Stimulated activated CD4-positive, alpha-beta T cell treated with anti-CD3 and anti-CD28 coated beads, Interleukin-1b, Interleukin-23, amount 100 ng/mL, for 1 hour (primary cell): ENCODE measurements at places on chromosomes 4 and X.

- DNase-seq = no peak
These were observed 6.8 kb upstream of the RRAGB start for GRCh38 chrX:55710701-55711100.

DNA sequence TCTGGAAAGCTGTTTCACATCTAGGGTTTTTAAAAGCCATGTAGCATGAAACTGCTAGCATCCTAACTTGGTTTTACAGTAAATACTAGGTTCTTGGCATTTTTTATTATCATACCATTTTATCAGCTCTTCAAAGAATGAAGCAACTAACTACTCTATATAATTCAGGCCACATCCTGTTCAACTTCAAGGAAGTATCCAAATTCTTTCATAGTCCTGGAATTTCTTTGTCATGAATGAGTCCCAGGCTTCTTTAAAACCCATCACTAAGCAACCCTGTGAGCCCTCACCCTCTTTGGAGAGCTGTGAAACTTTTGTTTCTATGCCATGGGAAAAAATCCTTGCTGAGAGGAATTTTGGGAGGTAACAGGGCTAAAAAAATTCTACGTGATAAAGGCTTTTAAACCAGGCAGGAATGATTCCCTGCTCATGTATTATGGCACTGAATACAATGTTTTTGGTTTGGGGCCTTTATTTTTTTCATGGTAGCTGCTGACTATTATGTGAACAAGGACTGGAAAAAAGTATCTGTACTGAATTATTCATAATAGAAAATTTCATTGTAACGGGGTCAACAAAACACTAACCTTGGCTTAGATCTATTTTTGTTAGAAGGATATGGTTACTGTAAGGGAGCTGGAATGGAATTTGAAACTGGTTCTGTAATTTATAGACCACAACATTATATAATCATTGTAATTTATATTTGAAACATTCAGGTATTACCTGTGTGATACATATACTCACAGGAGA lies 164.9 kb downstream of the DCTD start:
- DNase-seq = no peak

GRCh38 chrX:95762716-95763115 lies 921.9 kb upstream of the DIAPH2 start:
- no peak for DNase-seq

- DNase-seq = no peak
These were observed 56.8 kb upstream of the EMCN start for GRCh38 chr4:100574607-100575006.

DNA sequence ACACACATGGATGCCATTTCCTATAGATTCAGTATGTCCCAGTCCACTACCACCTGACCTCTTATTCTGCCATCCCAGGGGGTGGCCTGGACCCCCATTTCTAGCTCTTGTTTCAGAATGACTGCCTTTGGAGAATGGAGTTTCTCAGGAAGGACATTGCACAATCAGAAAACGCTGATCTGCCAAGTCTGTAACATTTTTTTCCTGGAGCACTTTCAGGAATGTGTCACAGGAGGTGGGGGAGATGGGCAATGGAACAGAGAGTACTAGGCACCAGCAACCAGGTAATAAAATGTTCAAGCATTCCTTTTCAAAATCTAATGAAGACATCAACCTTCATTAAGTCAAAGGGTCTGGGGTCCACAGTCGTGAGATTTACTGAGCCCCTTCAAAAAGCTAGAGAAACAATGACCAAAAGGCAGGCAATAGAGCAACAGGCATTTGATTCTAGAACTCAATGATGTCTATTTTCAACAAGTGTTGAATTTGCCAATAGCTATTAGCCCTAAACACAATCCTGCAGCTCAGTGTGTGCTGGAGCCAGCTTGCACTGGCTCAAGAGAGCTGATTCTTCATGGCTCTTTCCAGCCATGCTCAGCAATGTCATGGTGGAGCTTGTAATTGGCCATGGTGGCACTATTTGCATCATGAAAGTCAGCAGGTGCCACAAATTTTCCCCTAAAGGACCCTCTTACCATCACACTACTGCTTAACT lies 87.1 kb downstream of the KDR start:
- DNase-seq = no peak

DNA sequence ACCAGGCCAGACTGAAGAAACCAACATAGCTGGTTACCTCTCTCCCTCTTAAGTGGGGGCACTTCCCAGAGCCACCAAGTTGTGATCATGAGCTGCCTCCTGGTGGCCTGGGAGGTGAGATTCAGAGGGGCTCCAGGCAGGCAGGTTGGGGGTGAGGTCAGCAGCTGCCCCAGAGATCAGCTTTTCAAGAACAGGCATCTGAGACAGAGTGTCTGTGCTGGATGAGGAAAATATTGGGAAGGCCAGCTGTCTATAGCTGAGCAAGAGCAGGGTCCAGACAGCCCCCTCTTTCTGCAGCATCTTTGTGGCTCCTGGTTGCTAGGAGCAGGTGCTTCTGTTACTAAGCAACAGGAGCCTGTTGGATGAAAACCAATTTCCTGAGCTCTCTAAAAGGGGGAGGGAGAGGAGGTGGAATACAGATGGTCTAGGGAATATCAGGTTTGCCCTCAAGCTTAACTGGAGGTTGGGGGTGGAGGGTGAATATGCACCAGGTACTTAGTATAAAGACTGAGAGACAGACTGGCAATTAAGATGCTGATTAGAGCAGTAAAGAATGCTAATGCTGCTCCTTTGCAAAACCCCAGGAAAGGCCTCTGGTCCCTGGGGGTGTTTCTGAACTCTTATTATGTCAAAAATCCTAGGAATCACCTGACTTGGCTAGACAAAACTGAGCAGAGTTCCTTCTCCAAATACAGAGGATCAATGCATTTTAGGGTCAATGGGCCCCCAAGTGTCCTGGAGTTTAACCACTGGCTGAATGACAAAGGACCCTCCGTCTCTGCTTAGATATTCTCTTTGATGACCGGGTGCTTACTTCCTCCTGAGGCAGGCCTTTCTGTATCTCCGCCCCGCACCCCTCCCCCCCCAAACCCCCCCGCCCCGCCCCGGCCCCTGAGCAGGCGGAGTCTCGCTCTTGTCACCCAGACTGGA lies 21.4 kb downstream of the ZCCHC13 start:
- no peak for DNase-seq

- DNase-seq = no peak
These were observed 10.3 kb downstream of the SRPX2 start for GRCh38 chrX:100654261-100654660.

DNA sequence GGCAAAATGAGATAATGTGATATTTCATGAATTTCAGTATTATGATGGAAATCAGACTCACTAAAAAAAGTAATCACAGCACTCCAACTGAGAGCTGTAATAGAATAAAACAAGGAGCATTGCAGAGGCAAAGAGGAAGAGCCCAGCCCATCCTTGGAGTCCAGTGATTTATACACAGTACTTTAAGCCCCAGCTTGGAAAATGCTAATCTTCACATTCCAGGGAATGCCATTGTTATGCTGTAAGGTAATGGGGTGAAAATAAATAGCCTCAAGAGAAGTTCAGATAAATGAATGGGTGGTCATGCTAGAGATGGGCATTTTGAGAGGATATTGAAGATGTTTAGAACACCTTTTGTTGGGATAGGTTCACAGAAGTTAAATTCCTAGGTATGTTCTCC lies 190.3 kb upstream of the TAPT1 start:
- no peak for DNase-seq

DNA sequence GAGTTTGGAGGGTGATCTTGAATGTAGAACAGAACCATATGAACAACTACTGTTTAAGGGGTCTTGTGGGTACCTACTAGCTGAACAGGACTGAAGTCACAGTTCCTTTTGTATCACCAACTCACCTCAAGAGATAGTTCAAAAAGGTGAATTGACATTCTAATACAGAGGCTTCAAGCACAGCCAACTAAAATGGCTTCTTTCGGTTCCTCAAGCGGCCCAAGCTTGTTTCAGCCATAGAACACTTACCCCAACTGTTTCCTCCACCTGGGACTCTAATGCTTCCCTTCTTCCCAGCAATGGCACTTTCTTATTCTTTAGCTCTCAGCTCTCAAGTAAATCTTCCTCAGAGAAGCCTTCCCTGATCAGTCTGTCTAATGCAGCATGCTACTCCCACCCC lies 277.5 kb upstream of the GK2 start:
- DNase-seq = no peak

DNA sequence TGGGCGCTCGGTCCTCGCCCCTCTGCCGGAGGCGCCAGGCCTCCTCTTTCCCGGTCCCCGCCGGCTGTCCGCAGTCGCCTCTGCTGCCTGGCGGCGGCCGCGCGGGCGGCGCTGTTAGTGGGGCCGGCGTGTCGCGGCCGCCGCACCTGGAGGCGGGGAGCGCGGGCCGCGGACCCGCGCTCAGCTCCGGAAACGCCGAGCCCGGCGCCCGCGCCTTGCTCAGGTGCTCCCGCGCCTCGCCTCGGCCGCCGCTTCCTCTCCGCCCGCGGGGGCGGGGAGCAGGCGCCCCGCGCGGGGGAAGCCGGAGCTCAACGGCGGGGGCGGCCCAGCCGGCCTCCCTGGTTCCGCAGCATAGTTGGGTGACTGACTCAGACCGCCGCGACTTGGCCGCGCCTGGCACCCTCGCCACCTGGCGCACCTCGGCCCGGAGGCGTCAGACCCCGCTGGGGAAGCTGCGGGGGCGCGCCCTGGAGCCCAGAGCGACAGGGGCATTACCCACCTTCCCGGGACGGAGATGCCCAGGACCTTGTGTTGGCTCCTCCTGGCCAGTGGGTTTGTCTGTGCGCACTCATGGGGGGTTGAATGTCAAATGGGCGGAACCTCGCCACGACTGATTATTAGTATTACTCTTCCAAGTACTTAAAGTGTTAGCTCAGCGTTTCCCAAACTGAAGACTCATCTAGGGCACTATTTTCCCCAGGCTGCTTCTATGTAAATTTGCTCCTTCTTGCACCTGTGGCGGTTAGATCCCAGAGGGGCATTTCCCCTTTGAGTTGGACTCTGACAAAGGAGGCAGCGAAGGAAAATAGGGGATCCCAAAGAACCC lies at the start of gene ARAP2:
ARAP2 (minus strand) TSS at position 258 of the 826 bp plus-strand sequence. CDS start 15,028 bp downstream, outside the sequence.
- DNase-seq = peak; percentile 56

DNA sequence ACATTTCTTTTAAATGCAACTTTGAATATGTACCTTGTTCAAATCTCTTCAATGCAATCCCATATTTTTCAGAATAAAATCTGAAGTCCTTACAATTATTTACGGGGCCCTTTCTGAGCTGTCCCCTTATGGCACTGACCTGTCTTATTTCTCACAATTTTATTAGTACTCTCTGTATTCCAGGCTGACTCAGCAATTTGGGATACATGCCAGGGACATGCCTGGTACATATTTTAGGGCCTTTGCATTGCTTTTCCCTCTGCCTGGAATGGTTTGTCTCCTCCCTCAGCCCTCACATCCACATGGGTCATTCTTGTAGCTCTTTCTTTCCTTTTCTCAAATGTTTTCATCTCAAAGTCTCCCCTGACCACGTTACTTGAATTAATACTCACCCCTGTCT lies 172.2 kb upstream of the TECRL start:
- no peak for DNase-seq

GRCh38 chrX:33207056-33207455 lies 4.3 kb downstream of the DMD start:
- DNase-seq = no peak

DNA sequence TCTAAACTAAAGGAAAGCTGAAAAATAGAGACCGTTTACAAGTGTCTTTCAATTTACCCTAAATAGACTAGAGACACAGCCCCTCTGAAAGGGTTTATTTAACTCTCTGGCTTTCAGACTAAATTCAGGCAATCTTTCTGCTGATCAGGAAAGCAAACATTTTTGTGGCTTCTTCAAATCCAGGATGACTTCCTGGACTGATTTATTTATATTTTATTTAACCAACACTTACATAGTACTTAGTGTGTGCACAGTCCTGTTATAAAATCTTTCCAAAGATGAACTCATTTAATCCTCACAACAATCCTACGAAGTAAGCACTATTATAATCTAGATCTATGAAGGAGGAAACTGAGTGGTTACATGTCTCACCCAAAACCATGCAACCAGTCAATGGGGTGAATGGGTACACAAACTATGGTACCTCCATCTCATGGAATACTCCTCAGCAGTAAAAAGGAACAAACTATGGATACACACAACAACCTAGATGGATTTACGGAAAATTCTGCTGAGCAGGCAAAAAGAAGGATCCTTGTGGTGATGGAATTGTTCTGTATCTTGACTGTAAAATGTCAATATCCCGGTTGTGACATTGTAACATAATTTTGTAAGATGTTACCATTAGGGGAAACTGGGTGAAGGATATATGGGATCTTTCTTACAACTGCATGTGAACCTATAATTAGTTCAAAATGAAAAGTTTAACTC lies 64.1 kb upstream of the MAMLD1 start:
- no peak for DNase-seq

DNA sequence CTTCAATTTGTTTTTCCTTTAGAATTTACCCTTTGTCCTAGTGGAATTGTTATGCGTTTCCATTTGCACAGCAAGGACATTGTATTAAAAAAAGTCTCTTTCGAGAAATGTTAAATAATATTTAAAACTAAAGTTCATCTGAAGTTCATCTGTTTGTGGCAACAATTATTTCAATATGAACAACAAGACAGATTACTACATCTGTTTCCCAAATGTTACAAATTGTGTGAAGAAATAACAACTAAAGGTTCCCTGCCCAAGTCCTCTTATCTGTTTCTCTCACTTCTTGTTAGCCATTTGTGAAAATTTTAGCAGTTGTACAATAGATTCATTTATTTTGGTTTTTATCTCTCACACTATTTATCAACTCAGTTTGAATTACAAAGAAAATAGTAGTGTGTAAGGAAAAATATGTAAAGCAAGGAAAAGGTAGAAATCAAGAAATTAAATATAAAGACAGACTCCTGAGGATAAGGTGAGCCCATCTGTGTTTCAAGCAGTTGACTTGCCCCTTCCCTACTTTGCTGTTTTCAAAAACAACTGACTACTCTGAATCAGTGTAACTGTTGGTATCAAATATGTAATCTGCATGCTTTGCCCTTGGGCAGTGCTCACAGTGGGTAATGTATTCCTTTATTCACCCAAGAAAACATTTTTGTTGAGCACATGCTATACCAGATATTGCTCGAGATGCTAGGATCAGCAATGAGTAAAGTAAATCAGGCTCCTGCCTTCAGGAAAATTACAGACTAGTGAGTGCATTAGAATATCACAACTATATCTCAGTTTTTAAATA lies 118.9 kb upstream of the PCDH7 start:
- no peak for DNase-seq

- no peak for DNase-seq
These were observed 83.8 kb downstream of the EGF start for GRCh38 chr4:109996526-109996925.

DNA sequence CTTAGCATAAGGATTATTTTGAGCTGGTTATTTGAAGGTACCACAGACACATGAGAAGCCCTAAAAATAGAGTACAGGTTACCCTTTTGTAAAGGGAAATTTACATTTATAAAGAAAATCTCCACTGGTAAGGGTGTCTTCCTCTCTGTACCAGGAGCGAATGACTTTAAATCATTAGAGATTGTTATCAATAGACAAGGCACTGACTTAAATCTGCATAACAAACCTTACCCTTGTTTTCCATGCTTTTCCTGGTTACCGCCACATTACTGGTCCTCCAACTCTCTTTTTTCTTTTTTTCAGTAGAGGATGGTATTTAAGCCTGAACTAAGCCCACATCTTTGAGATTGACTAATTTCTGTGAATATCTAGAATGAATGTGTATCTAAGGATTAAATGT lies 129.8 kb downstream of the SLC7A11 start:
- DNase-seq = no peak
